ENCODE measurements at places on chromosomes 7 and 10.

GRCh38 chr10:133476641-133476990 is 22.9 kb downstream of the SCART1 start:
- DNase-seq, result no peak

- no peak for DNase-seq
Measured at GRCh38 chr10:49663596-49663995, 15.9 kb upstream of the C10orf53 start.

GRCh38 chr10:73992899-73993788 is 4.8 kb upstream of the VCL start:
- DNase-seq, result no peak

DNA sequence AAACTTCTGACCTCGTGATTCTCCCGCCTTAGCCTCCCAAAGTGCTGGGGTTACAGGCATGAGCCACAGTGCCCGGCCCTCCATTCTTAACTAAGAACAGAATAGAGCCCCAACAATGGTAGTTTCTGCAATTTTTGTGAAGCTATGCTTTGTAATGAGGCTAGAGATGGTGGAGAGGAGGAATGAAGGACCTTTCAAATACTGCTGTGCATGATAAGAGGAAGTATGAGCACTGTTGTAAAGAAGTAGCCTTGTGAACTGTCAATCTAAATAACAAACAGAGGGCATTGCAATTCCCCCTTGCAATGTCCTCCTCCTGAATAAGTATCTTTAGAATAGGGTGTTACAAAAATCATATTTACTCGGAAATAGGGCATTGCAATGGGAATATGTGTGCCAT is 70.2 kb downstream of the EVX1 start:
- DNase-seq, result no peak
